ENCODE measurements at places on chromosomes 16 and 17.

GRCh38 chr17:791829-792228 is 9.7 kb downstream of the MRM3 start:
- ATAC-seq, result no peak

DNA sequence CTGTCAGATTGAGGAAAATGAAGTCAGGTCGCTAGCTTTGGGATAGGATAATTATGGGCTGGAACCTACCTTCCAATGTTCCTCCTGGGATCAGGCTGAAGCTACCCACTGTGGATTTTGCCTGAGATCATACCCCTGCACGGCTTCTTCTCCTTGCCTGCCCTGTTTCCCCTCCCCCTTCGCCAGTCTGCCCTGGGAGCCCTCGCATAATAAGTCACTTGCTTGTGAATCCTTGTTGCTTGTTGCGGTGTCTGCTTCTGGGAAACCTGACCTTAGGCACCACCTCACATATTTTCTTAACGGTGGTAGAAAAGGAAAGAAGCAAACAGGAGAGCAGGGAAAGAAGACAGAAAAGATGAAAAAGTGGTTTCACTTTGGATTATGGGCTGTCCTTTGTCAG is 13.3 kb upstream of the PMP22 start:
- no peak for ATAC-seq

GRCh38 chr17:80424878-80425765 is 10.2 kb downstream of the ENDOV start:
- no peak for ATAC-seq

DNA sequence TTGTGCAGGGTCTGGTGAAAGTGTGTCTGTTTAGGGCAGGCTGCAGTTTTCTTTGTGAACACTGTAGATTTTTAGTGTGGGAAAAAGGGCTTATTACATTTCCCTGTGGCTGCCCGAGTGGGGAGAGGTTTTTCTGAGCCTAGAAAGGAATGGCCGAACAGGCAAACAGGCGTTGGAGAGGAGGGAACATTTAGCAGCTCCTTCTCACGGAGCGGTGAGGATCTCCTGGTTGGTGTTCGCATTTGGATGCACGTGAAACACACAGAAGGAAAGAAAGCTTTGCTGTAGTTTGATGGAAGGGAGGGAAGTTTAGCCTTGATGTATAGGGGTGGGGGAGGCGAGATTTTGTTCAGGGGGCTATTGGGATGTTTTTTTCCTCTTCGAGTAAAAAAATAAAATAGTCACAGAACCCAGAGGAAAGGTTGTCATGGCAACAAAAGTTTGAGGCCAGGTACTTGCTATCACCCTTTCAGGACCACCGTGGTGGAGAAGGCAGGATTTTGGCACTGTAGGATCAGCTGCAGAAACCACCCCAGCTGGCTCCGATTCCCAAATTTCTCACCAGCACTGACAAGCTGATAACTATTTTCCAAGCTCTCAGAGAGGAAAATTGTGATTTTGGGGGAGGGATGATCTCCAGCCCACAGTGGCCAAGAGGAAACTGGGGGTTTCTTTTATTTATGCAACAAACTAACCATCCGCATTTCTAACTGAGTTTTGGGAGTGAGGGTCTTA is 3.5 kb downstream of the GSG1L start:
- no peak for ATAC-seq

DNA sequence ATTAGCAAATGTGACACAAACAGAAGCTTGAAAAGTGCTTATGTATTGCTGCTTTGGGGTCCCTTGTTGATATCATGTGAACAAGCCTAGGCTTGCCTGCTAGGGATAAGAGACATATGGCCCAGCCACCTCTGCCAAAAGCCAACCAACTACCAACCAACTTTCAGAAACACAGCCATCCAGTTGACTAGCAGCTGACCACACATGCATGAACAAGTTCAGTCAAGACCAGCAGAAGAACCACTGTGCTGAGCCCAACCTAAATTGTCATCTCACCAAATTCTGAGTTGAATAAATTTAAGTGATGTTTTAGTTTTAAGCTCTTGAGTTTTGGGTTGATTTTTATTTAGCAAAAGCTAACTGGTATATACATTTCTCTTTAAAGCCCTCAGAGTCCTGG is 3.5 kb downstream of the ERN2 start:
- ATAC-seq, result no peak
